OCI-LY7 (cell line): ENCODE measurements at places on chromosomes 12 and 14.
A peak's percentile ranks its signal among the peaks of the same experiment; 100 is the strongest.

GRCh38 chr12:132329720-132330548 is 545 bp upstream of the GALNT9 start:
- DNase-seq = no peak

DNA sequence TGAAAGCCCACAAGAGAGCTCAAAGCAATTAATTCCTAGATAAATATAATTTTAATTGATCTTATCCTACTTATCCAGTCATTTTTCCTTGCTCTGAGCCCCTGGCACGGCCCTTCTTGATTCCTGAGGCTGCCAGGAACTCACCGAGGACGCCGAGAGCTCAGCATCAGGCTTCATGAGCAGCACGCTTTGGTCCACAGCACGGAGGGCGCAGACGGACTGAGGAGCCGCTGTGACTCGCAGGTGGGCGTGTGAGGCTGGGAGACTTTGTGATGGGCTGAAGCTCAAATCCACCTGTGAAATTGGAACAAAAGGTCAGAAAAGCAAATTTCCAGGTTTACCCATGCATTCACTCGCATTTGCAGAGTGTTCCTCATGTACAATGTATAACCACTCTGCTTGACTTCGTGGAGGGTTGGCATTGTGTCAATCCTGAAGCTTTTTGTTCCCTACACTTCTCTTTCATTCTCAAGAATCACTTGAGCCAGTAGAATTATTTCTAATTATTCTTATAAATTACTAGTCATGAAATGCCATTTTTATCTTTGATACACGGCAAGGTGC is 17.2 kb downstream of the A2M start:
- no peak for DNase-seq

GRCh38 chr12:53251477-53252348 is 16.4 kb upstream of the ESPL1 start:
- peak; percentile 84 for DNase-seq

DNA sequence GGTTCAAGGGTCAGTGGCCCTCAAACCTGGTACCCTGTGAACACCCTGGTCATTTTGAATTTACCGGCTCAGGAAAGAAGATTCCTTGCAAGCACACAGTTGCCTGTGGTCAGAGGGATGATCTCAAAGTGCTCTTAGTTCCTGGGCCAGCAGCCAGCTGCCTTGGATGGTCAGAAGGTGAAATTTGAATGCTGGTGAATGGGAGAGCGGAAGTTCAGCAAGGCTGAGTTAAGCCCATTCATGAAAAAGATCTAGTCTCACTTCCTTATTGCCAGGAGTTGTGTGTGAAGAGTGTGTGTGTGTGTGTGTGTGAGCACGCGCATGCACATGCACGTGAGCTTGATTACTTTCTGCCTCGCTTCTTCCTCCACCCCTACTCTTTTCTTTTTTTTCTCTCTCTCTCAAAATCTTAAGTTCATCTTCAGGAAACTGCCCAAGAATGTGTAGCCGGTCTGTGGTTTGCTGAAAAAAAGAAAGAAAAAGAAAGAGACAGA is 155.5 kb upstream of the CCND2 start:
- peak; percentile 74 for DNase-seq

- DNase-seq = no peak
These were observed 53.4 kb downstream of the PPP2R5C start for GRCh38 chr14:101814934-101815333.

DNA sequence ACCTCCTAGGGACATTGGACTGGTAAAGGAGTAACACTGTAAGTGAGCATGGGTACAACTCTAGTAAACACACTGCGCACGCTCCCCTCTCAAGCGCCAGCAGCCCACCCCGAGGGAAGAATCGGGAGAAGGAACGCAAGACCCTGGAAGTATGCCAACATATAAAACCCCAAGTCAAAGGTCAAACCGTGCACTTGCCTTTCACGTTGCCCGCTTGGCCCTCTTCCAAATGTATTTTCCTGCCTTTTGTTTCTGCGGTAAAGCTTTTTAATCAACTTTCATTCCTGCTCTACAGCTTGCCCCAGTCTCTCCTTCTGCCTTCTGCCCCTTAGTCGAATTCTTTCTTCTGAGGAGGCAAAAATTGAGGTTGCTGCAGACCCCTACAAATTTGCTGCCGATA is 17.6 kb upstream of the CHST11 start:
- no peak for DNase-seq

DNA sequence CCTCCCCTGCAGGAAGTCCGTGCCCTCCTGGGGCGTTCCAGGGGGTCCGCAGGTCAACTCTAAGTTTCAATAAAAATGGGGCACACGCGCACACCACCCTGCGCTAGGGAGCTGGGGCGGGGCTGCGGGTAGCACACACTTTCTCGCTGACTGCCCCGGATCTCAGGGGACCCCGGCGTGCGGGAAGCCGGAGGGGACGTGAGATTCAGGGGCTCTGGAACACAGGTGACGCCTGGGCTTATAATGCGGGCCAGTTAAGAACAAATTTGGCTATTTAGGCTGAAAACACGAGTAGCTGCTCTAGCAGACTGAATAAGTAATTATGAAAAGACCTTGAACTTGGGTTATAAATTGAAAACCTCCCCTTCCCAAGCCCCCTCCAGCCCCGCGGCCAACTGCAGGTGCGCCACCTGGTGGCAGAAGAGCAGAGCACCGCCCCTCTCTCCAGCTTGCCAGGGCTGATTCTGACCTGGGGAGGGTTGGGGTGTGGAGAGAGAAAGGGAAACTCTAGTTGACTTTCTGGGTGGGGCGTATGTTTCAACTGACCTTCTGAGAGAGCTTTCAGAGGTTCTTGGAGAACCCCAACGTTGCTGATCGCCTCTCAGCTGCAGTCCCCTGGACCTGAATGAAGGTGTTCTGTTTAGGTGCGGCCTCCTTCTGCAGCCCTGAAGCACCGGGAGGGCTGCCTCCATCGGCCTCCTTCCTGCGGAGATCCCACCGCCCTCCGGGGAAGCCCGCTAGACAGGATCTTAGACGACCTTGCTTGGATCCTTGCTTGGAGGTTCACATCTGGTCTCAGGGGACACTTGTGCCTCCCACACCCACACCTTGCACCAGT is 118.4 kb upstream of the EVL start:
- peak; percentile 44 for DNase-seq

DNA sequence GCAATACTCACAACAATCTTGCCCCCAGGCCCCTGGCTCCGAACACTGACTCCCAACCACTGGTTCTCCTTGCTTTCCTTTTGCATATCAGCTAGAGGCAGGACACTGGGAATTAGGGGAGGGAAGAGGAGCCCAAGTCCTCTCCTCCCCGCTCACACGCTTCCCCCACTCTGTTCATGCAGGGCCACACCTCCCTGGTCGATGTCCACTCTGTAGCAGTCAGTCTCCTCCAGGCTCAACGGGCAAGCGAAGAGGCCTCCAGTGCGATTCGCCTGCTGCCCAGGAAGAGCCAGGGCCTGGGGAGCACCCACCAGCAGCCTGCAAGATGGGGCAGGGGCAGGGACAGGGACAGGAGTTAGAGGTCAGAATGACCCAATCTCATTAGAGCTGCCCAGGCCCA is 4.8 kb downstream of the ITGA7 start:
- DNase-seq = no peak

DNA sequence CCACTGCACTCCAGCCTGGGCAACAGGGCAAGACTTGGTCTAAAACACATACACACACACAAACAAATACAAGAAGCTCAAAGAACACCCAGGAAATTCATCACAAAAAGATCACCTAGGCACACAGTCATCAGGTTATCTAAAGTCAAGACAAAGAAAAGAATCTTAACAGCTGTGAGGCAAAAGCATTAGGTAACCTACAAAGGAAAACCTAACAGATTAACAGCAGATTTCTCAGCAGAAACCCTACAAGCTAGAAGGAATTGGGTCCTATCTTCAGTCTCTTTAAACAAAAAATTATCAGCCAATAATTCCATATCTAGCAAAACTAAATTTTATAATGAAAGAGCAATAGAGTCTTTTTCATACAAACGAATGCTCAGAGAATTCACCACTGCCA is 22.4 kb downstream of the CEP83 start:
- no peak for DNase-seq
